ENCODE measurements at places on chromosomes 7 and 10.

- DNase-seq: no peak
Measured at GRCh38 chr7:55026867-55027490, 8.2 kb downstream of the EGFR start.

DNA sequence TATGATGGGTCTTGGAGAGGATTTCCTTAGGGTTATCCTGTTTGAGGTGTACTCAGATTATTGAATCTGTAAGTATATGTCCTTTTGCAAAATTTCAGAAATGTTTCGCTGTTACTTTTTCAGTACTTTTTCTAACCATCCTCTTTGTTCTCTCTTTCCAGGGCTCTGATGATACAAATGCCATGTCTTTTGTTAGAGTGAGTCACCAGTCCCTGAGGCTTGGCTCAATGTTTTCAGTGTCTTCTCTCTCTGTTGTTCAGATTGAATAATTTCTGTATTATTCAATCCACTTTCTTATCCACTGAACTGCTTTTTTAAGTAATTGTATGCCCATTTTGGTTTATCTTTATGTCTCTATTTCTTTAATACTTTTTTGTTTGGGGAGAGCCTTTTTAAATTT is 449.4 kb downstream of the TNS3 start:
- no peak for DNase-seq

GRCh38 chr7:42753367-42753766 is 158.5 kb downstream of the C7orf25 start:
- no peak for DNase-seq

GRCh38 chr7:91614431-91614830 is 266.1 kb downstream of the MTERF1 start:
- no peak for DNase-seq

GRCh38 chr10:131427281-131427680 is 115.8 kb upstream of the TCERG1L start:
- DNase-seq: no peak

DNA sequence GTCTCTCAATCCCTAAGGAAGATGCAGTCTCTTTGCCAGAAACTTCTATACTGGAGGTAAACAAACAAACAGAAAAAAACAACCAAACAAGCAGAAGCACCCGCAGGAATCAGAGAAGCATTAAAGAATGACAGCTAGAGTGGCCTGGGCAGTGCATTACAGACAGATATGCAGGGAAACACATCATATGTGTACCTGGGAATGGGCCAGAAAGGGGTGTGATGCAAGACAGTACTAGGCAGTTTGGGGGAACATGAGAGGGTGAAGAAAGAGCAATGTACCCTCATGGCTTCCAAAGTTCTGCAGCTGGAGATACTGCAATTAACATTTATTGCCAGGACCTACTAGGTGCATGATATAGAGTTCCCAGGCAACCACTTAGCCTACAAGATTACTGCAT is 177.3 kb downstream of the TMEM178B start:
- DNase-seq: no peak

DNA sequence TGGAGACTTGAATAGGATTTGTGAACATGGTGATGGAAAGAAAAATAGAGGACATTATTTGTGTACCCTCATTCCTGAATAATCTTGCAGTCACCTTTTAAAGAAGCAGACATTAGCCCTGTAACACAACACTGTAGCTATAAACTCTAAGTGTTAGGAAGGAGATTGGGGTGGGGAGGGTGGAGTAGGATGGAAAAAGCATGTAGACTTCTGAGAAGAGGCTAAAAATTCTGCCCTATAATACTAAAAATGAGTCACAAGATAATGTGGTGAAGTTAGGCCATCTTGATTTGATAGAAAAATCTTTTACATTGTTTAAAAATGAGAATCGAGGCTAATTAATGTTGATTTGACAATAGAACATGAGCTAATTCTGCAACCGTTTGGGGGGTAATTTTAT is 128.8 kb downstream of the LCOR start:
- no peak for DNase-seq

GRCh38 chr7:151245360-151246101 is 3.0 kb downstream of the SMARCD3 start:
- peak; percentile 82 for DNase-seq

- peak; percentile 32 for DNase-seq
Measured at GRCh38 chr7:55099066-55099820, 80.4 kb downstream of the EGFR start.

DNA sequence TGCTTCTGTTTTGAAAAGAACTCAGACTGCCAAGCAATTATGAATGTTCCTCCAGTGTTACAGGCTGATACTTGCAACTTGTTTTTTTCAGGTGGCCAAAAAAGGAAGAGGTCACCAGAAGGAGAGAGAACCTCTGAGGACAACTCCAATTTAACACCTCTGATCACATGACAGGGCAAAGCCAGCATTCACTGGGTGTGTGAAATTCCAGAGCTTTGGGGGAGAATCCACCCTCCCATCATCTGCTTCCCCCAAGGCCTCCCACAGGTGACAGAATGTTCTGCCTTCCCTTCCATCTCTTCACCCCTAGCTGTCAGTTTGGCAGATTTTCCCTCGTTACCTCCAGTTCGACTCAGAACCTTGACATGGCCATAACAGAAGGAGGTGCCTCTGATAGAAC is 39.1 kb downstream of the GOT1 start:
- DNase-seq: no peak

DNA sequence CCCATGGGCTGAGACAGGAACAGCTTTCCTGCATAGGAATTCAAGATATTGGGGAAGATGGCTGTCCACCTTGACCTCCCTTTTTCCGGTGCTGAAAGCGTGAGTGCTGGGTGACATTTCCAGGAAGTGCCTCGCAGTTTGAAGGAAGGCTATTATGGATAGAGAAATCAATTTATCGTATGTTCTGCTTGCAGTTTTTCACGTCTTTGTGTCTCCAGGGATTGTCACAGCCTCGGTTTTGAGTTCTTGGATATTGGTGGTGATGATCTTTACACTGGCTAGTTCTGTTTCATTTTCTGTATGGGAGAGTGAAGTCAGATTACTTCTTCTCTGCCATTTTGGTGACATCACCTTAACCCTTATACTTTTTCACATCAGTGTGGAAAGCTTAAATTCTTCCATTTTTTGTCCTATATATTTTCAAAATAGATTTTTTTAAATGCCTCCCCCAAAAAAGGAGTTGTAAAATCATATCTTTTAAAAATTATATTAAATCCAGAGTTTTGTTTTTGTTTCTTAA is 102.5 kb upstream of the APBB1IP start:
- DNase-seq: no peak

DNA sequence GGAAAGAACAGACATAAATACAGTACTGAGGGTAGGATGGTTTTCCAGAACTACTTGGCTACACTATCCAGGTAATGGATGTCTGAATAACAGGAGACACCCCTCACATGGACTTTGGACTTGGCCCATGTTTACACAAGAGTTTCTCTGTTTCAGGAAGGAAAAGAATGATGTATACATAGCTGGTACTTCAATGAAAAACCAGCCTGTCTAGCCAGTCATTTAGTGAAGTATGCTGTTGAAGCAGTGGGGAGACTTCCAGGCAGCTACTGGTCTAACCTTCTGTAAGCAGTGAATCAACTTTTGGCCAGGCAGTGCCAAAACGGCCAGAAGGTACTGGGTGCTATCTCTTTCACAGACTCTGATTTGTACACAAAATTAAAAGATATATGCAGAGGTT is 135.0 kb downstream of the MBL2 start:
- no peak for DNase-seq
